HT-29 (cell line): ENCODE measurements at places on chromosomes 2 and 18.

DNA sequence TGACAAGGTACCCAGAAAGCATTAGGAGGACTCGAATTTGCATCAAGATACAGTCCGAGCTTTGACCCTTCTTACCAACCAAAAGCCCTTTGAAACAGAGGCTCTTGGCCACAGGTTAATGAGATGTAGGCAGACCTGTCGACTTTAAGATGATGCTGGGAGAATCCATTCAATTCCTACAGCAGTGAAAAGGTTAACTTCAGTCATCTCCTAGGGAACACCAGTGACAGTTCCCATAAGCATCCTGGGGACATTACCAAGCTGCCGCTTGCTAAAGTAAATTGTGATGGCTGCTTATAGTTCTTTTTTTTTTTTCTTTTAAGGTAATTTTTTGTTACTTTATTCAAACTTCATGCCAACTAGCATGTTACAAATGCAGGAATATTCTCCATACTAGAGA, 379.3 kb downstream of the SOX11 start:
- no peak for DNase-seq

DNA sequence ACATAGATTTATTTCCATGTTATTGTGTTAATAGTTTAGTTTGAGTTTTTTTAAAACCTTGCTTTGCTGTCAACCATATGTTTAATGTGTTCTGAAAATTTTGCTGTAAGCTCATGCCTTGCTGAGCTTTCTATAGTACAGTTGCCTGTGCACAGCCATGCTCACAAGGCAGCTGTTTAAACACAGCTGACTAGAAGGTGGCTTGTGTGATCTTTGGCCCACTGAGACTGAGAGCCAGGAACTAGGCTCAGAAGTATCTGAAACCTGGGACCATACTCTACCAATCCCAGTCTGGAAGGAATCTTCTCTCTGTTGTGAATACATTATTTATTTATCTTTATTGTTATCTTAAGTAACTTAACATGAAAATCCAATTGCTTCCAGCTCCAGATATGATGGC, 350.5 kb downstream of the KIAA1328 start:
- no peak for DNase-seq

- DNase-seq = no peak
Observed at GRCh38 chr2:110679337-110679707, 1.5 kb upstream of the BUB1 start.

GRCh38 chr2:23669413-23670244, 257.3 kb downstream of the ATAD2B start:
- DNase-seq = peak; percentile 15

DNA sequence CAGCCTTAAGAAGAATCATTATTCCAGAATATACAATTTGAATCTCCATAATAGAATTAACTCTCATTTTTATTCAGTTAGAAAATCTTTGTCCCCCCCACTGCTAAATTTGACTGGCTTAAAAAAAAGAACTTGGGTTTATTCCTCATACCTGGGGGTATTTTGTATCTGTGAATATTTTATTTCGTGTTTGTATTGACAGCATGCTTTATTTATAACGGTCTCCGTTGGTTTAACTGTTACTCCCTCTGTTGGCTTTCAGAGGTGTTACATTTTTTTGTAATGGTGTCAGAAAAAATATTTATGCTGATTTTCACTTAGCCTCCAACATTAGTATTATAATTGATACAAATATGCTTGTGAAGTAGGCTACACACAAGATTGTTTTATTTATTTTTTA, 109.1 kb downstream of the HAUS1 start:
- DNase-seq = peak; percentile 11

- no peak for DNase-seq
Observed at GRCh38 chr2:160295519-160296207, 95.6 kb upstream of the ITGB6 start.

GRCh38 chr2:145260081-145260480, 740.2 kb upstream of the ZEB2 start:
- no peak for DNase-seq

DNA sequence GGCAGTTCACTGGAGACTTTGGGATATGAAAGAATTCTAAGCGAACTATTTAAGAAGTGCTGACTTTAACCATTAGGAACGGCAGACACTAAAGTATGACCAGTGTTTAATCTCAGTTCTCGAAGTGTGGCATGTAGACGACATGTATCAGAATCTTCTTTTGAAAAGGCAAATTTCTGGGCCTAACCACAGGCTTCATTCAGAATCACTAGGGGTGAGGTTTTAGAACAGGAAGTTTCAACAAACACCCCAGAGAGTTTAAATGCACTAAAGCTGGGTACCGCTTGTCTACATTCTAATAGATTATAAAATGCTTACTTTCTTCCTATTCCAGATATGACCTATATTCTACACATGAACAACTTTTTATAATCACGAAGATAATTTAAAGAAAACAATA, 180.3 kb downstream of the ANKRD44 start:
- DNase-seq = no peak

- DNase-seq = no peak
Observed at GRCh38 chr2:133314795-133315194, 253.5 kb downstream of the NCKAP5 start.

DNA sequence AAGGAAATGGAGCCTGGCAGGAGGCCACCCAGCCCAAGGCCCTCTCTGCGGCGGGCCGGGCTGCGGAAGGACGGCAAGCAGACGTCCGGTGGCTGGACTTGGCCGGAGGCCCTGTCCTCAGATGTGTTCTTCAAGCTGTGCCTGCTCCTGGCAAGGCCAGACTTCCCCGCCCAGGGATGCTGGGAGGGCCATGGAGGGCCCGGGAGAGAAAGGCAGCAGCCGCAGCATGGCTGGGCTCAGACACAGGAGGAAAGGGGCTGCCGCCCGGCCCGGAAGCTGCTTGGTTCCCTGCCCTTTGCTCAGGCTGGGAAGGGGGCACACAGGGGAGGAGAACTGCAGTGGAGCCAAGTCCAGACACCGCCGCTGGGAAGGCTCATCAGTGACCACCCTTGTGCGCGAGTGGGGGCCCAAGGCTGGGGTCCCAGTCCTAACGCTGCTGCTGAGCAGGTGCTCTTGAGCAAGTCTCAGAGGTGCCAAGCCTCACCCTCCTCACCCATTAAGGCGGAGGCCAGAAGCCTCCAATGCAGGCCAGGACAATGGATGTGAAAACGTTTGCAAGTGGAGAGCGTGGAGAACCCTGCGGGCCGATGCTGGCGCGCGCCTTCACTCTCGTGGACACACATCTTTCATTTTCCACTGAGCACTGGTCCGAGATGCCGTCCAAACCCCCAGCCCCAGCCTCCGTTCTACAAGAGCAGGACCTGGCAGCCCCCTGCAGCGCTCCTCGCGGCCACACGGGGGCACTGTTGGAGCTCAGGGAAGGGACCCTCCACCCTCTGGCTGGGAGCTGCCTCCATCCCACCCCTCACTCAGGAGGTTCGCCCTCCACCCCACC, 7.9 kb downstream of the CROCC2 start:
- DNase-seq = peak; percentile 41

- no peak for DNase-seq
Observed at GRCh38 chr2:142045641-142046040, 85.2 kb downstream of the LRP1B start.

DNA sequence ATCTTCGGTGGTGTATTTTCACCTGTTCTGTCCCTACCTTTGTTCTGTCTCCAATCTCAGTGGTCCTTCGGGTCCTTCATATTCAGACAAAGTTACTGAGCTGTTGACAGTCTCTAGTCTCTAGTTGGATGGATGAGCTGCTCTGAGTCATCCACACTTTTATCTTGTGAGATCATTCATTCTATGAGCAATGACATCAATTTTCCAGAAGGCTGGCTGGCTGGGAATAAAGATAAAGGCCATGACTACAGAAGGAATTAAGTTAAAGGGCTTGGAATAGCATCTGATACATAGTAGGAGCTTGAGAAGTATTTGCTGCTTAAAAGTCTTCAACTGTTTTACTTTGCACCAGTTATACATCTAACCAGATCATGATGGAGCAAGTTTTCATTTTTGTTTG, 43.1 kb upstream of the SLC39A10 start:
- DNase-seq = no peak
